ENCODE measurements at places on chromosomes 3 and 15. TPM values are rescaled to one million over a fixed set of nuclear protein-coding genes. Genes with fewer than 3 reads are reported as not detected.
A peak's percentile ranks its signal among the peaks of the same experiment; 100 is the strongest.

GRCh38 chr3:148938936-148939335, 52.4 kb upstream of the GYG1 start:
- peaks cover 10% of the 10 kb centered on the region for H3K27me3 ChIP-seq
- H3K36me3 ChIP-seq = no peaks in the 10 kb centered on the region
- no peak overlapping the region for H3K4me3 ChIP-seq
- no peaks in the 10 kb centered on the region for H3K4me1 ChIP-seq
- no peak for DNase-seq

DNA sequence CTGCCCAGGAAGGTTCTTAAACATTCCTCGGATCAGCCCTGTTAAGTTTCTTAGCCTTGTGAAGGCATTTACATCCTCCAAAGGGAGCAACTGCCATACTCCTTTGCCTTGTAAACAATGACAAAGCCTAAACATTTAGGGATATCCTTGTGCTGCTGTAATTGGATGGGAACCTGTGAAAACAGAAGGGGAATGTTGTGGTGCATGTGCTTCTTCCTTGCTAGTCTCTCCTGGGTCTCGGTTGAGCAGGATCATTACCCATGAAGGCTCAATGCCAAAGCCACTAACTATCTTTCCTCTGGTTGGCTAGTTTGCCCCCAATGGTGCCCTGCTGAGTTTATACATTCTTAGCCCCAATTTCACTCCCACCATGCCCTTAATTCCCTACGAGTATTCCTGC, 17.3 kb downstream of the CHRNA3 start:
- H3K4me1 ChIP-seq = no peaks in the 10 kb centered on the region
- H3K4me3 ChIP-seq = no peak overlapping the region
- no peak overlapping the region for H3K27ac ChIP-seq
- no peak for DNase-seq

GRCh38 chr3:165855581-165855980, 18.4 kb upstream of the BCHE start:
- no peaks in the 10 kb centered on the region for H3K27me3 ChIP-seq
- no peaks in the 10 kb centered on the region for H3K36me3 ChIP-seq
- H3K27ac ChIP-seq = no peak overlapping the region
- DNase-seq = no peak
- H3K4me1 ChIP-seq = no peaks in the 10 kb centered on the region

DNA sequence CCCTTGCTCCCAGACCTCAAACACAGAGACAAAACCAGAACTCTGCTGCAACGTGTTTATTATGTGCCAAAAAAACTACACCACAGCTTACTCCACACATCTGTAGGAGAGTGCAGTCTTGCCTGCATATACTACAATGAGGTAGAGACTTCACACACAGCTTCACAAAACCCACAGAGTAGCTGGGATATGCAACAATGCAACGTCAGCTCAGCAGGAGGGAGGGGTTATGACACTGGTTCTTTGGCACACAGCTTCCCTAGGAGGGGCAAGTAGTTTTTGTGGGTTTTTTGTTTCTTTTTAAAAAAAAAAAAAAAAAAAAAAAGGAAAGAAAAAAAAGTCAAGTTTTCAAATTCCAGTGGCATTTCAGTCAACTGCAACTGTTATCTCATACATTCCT, 2.9 kb upstream of the RPS17 start:
- H3K27ac ChIP-seq = no peak overlapping the region
- H3K4me1 ChIP-seq = peaks cover 21% of the 10 kb centered on the region
- H3K27me3 ChIP-seq = peaks cover 11% of the 10 kb centered on the region

Gene POPDC2
- total RNA-seq = 15.7 TPM

DNA sequence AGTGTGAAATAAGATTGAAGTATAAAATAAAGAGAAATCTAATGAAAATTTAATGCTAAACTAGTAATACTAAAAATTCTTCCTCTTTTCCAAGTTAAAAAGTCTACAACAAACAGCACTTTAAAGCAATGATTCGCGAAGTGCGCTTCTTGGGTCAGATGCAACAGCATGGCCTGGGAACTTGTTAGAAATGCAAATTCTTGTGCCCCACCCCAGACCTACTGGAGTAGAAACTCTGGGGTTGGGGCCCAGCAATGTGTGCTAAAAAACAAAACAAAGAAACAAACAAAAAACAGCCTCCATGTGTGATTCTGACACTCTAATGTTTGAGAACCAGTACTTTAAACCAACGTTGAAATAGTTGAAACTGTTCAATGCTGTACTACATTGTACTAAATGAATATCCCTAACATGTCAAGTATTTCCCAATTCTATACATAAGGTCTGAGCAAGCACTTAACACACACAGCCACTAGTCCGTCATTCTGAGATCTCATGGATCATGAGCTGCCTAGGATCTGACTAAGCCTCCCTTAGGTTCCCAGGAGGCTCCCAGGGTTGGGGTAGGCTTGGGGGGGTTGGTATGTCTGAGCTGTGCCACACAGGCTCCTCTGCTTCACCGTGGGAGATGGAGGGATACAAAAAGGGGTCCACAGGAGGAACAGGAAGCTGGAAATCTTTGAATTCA, 6.1 kb downstream of the RASGRP1 start:
- H3K36me3 ChIP-seq = no peaks in the 10 kb centered on the region
- H3K4me3 ChIP-seq = no peak overlapping the region
- H3K4me1 ChIP-seq = peaks cover 3% of the 10 kb centered on the region
- H3K27me3 ChIP-seq = peaks cover 7% of the 10 kb centered on the region

GRCh38 chr3:155859859-155860258, 5.6 kb upstream of the SLC33A1 start:
- H3K27ac ChIP-seq = no peak overlapping the region
- H3K27me3 ChIP-seq = no peaks in the 10 kb centered on the region
- no peaks in the 10 kb centered on the region for H3K4me1 ChIP-seq
- H3K36me3 ChIP-seq = no peaks in the 10 kb centered on the region
- no peak overlapping the region for H3K4me3 ChIP-seq

GRCh38 chr3:108100906-108101660, 10.3 kb upstream of the CD47 start:
- no peaks in the 10 kb centered on the region for H3K36me3 ChIP-seq
- H3K4me1 ChIP-seq = peaks cover 12% of the 10 kb centered on the region
- no peak for DNase-seq
- no peaks in the 10 kb centered on the region for H3K27me3 ChIP-seq
- H3K4me3 ChIP-seq = no peak overlapping the region

Gene NR2E3
- not detected for total RNA-seq

Gene ASB14
- total RNA-seq = not detected

DNA sequence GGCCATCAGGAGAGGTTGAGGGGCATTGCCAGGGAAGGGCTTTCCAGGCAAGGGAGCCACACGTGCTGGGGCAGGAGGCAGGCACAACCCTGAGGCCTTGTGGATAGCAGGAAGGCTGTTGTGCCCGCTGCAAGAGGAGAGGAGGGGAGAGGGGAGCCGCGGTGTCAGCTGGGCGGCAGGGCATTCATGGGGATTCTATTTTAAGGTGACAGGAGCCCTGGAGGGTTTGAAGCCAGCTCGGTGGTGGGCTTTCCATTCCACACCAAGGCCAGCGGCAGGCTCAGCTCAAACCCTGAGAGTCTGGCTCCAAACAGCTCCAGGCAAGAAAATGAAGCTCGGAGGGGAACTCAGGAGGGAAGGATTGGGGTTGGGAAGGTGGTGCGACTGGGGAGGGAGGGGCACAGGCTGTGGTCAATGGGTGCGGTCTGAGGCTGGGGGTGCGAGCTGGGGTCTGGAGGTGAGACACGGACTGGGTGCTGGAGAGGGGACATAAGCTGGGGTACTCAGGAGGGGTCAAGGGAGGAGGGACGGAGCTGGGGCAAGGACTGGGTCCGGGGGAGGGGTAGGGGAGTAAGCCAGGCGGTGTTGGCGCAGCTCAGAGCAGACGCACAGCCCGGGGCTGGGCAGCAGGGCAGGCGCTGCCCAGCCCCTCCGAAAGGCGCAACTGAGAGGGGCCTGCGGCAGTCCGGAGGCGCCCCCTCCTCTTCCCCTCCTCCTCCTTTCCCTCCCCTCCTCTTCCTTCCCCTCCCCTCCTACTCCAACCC, 43.4 kb downstream of the TPRA1 start:
- DNase-seq = peak; percentile 24
- H3K4me3 ChIP-seq = peak overlapping the region; percentile 43
- no peaks in the 10 kb centered on the region for H3K36me3 ChIP-seq
- no peaks in the 10 kb centered on the region for H3K27me3 ChIP-seq

Gene WDR93
- not detected for total RNA-seq

- H3K4me1 ChIP-seq = no peaks in the 10 kb centered on the region
- peak overlapping the region; percentile 13 for H3K27ac ChIP-seq
- H3K27me3 ChIP-seq = no peaks in the 10 kb centered on the region
- DNase-seq = no peak
- H3K4me3 ChIP-seq = no peak overlapping the region
These were observed 92.5 kb downstream of the LARS2 start for GRCh38 chr3:45480871-45481270.

Gene UBE3A
- total RNA-seq = 92.1 TPM

DNA sequence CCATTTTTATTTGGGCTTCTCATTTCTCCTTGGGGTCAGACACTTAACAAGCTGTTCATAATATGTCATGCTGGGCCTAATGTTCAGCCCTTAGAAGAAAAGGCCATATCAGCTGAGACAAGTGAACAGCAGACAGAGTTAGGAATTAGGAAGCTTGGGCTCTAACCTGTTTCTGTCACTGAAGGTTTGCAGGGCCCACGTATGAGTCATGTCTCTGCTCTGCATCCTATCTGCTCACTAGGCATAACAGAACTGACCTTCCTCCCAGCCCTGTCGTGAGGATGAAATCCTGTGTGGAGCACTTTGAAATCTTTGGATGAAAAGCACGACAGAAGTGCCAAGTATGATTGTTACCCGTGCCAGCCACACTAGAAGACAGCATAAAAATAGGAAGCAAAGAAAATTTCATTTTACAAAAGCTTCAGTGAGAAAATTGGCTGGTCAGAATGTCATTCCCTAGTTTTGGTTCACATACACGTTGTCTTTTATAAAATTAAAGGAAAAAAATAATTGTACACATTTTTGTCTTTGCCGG, 26.5 kb upstream of the CD47 start:
- no peak for DNase-seq
- no peaks in the 10 kb centered on the region for H3K4me1 ChIP-seq
- H3K36me3 ChIP-seq = no peaks in the 10 kb centered on the region
- H3K27me3 ChIP-seq = no peaks in the 10 kb centered on the region
- H3K4me3 ChIP-seq = no peak overlapping the region

- no peaks in the 10 kb centered on the region for H3K27me3 ChIP-seq
- no peaks in the 10 kb centered on the region for H3K36me3 ChIP-seq
- DNase-seq = no peak
These were observed 90.1 kb downstream of the VGLL4 start for GRCh38 chr3:11553436-11554235.

DNA sequence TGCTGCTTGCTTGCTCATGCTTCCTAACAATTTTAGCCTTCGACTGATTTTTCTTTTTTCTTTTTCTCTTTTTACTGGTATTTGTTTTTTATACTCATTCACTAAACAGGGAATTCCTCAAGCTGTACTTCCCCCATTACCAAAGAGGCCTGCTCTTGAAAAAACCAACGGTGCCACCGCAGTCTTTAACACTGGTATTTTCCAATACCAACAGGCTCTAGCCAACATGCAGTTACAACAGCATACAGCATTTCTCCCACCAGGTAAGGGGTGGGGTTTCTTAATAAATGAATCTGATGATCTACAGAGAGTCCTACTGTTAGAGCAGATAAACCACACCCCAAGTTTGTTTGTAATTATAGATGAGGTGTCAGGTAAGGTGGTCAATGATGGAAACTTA, 178.8 kb downstream of the MBNL1 start:
- no peak overlapping the region for H3K4me3 ChIP-seq
- peaks cover 24% of the 10 kb centered on the region for H3K36me3 ChIP-seq
- H3K4me1 ChIP-seq = peaks cover 6% of the 10 kb centered on the region
- no peak overlapping the region for H3K27ac ChIP-seq
- no peaks in the 10 kb centered on the region for H3K27me3 ChIP-seq

DNA sequence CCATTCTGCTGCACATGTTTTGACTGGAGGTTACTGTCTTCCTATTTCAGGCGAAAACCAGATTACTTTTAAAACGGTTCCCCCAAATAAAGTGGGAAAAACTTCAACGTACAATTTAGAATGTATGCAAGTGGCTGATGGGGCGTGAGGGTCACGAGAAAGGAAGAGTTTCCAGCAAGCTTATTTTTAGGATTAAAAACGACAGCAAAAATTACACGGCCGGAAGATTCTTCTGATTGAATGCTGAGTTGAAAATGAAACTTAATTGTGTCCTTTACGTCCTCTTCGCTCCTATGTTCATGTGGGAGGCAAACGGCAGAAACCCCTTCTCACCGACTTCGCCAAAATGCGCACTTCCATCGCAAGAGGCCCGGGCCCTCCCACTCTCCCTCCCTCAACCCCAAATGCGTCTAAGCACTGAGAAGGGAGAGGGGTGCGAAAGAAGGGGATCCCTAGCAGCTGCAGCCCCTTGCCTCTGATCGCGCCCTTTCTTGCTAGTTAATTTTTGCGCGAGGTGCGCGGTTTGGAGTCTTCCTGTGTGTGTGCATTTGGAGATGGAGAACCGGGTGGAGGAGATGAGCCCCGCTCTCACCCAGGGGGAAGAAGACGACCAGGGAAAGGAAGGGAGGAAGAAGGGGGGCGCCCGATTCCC, 656 bp downstream of the CD47 start:
- H3K4me3 ChIP-seq = peak overlapping the region; percentile 95
- H3K27me3 ChIP-seq = no peaks in the 10 kb centered on the region
- DNase-seq = peak; percentile 29
- H3K27ac ChIP-seq = peak overlapping the region; percentile 96

Gene GOLGA6L10
- not detected for total RNA-seq

GRCh38 chr15:88303395-88303794, 46.9 kb upstream of the NTRK3 start:
- H3K36me3 ChIP-seq = no peaks in the 10 kb centered on the region
- no peak overlapping the region for H3K27ac ChIP-seq
- no peak overlapping the region for H3K4me3 ChIP-seq
- no peaks in the 10 kb centered on the region for H3K27me3 ChIP-seq
- H3K4me1 ChIP-seq = no peaks in the 10 kb centered on the region

GRCh38 chr3:186035277-186035676, 73.6 kb downstream of the ETV5 start:
- DNase-seq = no peak
- H3K4me3 ChIP-seq = no peak overlapping the region
- H3K27ac ChIP-seq = no peak overlapping the region
- no peaks in the 10 kb centered on the region for H3K4me1 ChIP-seq
- H3K27me3 ChIP-seq = peaks cover 6% of the 10 kb centered on the region

GRCh38 chr3:154301561-154301960, 22.7 kb downstream of the DHX36 start:
- no peaks in the 10 kb centered on the region for H3K4me1 ChIP-seq
- no peak overlapping the region for H3K27ac ChIP-seq
- H3K36me3 ChIP-seq = no peaks in the 10 kb centered on the region
- no peak overlapping the region for H3K4me3 ChIP-seq

Gene GASK1A
- total RNA-seq = 0.75 TPM

DNA sequence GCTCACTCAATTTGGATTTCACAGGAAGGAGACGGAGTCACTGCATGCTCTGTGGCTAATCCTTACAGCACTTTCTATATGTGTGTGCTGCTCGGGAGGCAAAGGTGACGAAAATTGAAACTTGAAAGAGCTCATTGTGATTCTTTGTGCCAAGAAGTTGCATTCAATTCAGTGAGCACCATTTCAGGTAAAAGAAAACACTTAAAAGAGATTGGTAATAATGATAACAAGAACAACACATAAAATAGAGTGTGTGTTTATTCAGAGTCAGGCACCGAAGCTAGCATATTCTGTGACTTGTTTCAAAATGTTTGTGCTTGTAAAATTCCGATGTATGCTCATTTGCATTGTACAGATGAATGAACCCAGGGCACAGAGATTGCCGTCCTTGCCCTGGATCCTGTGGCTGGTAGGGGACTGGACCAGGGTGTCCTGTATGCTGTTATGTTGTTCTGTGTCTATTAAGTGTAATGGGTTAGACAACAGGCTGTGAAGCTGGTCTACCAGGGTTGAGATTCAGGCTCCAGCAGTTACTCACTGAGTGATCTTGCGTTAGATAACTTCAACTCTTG, 193.3 kb upstream of the PROK2 start:
- no peak for DNase-seq
- H3K27me3 ChIP-seq = peaks cover 3% of the 10 kb centered on the region
- H3K4me1 ChIP-seq = no peaks in the 10 kb centered on the region
